ENCODE measurements at places on chromosomes 11 and 22.

DNA sequence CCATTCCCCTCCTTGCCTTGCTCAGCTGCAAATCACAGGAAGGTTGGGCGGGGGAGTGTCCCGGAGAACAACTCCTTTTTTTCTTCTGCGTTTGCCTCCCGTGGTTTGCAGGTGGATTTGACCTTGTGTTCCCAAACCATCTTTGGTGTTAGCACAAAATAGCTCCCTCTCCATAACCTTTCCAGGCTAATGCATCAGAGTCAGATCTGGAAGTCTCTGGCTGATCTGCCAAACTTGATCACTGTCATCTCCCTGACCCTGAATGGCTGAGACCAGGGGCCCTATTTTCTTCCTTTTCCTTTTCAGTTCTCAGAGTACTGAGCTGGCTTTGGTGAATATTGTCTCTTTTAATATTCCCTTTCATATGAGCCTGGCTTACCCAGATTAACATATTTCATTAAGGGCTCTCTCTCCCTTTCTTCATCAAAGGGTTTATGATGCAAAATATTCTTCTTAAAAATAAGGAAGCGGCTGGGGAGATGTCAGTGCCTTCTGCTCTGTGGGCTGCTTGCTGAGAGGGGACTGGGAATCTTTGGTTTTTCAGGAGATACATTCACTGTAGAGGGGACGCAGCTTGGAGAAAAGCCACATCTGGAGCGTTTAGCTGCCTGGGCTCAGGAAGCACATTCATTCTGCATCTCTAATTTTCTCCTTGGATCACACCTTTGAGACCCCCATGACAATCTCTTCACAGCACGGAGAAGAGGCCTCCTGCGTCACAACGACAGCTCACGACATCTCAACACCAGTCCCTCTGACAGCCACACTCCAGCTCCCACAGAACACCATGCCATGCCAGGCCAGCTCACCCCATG is 148.3 kb downstream of the CEP164 start:
- DNase-seq: no peak

GRCh38 chr22:36872866-36873498 is 12.2 kb downstream of the NCF4 start:
- no peak for DNase-seq

GRCh38 chr11:12274056-12274455 is 103.3 kb upstream of the PARVA start:
- DNase-seq: no peak

DNA sequence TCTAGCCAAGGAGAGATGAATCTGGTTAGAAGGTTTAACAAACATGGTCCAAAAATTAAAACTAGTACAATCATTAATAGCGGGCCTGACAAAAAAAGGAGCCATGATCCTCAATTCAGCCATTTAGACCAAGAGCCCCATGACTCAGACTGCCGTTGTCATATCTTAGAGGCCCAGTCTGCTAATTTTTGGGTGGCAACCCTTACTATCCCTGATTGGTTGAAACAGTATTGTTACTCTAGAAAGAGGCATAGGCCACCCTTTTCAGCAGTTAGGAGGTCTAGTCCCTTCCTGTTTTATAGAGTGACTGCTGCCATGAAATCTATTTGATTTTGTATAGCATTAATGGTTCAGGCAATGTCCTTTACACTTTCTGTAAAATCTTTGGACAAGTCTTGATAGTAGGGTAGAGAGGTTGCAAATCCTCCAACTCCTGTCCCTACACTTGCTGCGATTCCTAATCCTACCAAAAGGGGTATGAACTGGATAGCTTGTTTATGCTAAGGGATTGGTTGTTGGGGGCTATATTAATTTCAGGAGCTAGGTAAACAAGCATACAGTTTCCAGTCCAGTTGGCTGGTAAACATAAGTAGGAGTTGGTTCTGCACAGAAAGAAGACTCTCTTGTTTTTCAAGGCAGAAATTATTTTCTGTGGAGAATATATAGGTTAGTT is 1056.3 kb upstream of the CNTN5 start:
- no peak for DNase-seq

- DNase-seq: no peak
Observed at GRCh38 chr22:28977481-28977971, 84.1 kb downstream of the C22orf31 start.

DNA sequence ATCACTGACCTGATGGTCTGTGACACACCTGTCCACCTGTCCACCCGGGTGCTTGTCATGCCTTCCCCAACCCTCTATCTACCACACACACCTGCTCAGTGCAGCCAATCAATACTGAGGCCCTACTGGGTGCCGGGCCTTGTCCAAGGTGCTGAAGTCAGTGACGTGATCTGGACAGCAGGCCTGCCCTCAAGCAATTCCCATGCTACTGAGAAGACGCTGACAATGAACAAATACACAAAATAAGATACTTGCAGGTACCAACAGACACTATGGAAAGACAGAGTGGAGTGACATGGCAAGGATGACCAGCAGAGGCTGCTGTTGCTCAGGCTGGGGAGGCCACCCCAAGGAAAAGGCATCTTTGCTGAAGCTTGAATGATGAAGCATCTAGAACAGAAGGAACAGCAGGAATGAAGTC is 21.2 kb downstream of the PLAAT3 start:
- no peak for DNase-seq

GRCh38 chr11:111796696-111797095 is 30.5 kb upstream of the PPP2R1B start:
- peak; percentile 27 for DNase-seq

GRCh38 chr11:129249351-129249750 is 57.2 kb upstream of the ARHGAP32 start:
- peak; percentile 41 for DNase-seq

GRCh38 chr11:1440066-1440465 is 46.5 kb downstream of the MOB2 start:
- no peak for DNase-seq

- peak; percentile 76 for DNase-seq
Observed at GRCh38 chr22:41290262-41291221, 4.6 kb upstream of the RANGAP1 start.

DNA sequence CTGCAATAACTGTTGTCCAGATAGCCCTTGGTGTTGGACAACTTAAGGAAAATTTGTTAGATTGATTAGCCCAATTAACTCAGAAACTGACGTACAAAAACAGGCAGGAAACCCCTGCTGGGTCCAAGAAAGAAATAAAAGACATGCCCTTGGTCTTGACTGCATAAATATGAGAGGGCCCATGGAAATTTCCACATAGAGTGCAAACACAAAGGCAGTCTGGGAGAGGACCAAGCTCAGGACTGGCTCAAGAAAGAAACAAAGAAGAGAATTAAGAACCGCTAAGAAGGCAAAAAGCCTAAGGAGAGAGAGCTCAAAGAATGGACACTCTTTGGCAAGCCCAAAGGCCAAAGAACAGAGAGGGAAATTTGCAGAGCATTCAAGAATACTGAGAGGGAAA is 1243.9 kb downstream of the LRRC4C start:
- no peak for DNase-seq

DNA sequence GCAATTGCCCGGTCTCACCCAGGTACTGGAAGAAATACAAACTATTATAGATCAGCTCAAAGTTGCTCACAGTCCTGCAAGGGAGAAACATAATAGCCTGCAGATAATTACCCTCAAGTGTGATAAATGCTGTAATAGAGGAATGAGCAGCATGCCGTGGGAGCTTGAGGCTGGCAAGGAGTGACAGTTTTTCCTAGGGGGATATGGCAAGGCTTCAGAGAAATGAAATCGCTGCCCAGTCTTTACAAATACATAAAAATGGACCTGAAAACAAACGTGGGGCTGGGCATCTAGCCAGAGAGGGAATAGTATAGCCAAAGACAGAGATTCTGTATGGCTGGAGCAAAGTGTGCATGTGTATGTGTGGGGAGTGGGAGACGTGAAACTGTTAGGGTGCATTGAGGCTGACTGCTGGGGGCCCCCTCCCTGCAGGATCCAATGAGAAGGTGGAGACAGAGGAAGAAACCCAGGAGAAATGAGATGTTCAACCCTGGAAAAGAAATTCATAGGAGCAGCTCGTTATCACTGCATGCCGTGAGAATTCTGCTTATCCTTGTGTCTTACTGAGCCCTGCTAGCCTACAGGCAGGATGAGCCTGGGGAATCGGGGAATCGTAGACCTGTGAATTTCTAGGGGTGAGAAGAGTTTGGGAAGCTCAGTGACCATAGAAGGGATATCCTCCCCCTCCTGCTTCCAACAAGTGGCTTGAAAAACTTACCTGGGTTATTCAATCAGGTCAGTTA is 167.0 kb downstream of the LDLRAD3 start:
- DNase-seq: no peak

- no peak for DNase-seq
Observed at GRCh38 chr11:32527261-32528175, 56.1 kb upstream of the EIF3M start.

- no peak for DNase-seq
Observed at GRCh38 chr22:43439368-43440103, 27.7 kb downstream of the MPPED1 start.

- no peak for DNase-seq
Observed at GRCh38 chr11:47186700-47187695, 764 bp upstream of the PACSIN3 start.

DNA sequence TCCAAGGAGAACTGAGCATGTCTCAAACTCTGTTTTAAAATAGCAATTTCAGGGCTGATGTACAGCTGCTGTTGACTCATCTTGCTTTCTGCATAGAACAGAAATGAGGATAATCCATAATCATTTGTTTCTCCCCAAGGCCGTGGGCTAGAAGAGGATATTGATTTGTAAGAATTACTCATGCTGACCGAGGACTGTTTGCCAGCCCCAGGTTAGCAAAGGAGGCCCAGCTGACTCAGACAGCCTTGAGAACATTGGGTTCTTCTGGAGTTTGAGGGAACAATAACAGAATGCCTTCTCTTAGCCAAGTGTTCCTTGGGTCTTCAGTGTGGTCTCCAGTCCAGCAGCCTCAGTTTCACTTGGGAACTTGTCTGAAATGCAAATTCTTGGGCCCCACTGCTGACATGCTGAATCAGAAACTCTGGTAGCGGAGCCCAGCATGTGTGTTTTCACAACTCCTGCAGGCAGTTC is 92.0 kb downstream of the ZC3H12C start:
- peak; percentile 93 for DNase-seq

DNA sequence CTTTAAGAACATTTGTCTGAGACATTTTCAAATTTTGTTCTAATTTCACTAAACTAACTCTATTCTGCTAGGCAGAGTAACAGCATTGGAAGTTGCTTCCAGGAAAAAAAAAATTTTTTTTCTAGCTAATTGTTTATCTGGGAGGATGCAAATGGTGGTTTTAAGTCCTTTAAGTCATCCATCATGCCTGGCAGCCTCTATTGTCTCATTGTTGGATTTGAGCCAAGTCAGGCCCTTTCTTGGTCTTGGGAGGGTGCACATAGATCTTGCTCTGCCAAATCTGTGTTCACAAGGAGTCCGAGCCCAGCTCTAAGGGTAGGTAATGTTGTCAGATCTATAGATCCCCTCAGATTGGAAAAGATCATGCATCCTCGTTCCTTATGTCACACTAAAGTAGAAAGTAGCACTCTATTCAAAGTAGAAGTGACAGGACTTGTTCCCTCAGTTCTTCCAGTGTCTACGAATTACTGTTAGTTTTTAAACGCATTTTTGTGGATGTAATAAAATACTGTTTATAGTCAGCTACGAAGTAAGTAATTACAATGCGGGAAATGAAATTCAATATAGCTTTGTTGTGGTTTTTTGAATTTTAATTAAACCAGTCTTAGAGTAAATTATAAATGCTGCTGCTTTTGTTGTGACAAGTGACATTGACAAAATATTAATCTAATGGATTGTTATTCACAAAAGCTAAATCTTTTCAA is 166.0 kb upstream of the RASSF10 start:
- no peak for DNase-seq

DNA sequence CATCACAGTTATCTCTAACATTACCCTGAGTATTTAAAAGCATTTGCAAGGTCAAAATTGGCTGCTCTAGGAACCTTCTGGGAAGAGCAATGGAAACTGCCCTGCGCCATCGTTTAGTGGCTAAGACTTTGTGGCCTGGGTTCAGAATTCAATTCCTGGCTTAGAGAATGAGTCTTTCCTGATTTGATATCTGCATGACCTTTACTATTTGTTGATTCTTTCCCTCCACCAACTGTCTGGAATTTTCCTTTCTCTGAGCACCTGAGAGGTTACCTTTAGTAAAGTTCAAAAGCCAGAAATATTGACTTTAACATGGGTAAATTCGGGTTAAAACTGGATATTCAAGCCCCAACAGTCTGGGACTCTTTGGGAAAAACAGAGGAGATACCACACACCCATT is 43.0 kb upstream of the SLC5A12 start:
- DNase-seq: no peak

GRCh38 chr11:11171854-11172253 is 181.2 kb downstream of the CSNK2A3 start:
- DNase-seq: no peak

- no peak for DNase-seq
Observed at GRCh38 chr22:40179526-40179925, 1.8 kb downstream of the TNRC6B start.

DNA sequence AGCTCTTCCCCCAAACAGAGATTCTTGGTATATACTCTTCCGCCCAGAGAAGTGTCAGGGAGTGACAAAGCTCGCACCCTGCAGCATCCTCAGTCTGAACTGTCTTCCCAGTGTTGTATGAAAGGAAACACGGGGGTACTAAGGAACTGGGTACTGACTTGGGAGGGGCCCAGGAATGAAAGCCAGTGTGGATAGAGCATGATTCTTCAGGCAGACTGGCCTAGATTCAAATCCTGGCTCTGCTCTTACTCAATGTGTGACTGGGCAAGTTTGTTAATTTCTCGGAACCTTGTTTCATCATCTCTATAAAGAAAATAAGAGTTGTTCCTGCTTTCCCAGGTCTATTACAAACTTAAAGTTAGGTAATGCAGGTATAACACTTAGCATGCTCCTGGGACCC is 266.0 kb upstream of the NARS2 start:
- DNase-seq: peak; percentile 82

DNA sequence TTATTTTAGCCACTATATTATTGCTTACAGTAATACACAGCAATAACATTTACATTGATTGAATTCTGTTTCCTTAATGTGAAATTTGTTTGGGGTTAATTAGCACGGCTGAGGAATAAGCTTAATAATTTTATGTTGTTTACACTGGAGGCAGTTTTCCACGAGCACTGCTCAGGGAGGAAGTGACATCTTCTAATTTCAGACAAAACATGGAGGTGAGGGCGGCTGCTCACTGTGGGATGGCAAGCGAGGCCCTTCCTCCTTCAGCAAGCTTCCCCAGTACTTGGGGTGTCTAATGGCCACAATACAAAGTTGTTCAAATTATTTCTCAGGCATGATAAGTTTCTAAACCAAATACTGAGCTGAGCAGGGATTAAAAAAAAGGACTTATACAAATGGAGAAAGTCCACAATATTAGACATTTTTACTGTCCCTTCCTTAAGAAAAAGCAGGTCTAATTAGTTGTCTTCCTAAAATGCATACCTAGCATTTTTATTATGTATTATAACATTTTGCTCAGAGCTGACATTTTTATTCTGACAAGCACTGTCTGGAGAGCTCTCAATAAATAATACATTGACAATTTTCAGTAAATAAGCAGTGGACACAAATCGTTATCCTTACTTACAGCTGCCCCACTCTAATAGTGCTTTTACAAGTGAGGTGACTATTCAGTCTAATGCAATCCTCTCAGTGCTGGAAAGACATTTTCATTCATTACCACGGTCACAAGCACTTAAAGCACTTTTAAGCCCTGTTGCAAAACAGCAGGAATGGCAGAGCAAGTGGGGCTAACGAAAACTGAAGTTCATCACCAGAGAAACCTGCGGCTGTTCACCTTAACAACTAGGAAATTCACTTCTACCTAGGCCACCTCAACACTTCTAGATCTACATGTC is 56.2 kb downstream of the SOX6 start:
- no peak for DNase-seq

- no peak for DNase-seq
Observed at GRCh38 chr11:60930394-60930793, 6.1 kb downstream of the TMEM132A start.

- DNase-seq: no peak
Observed at GRCh38 chr11:19551457-19551856, 161.2 kb upstream of the NAV2 start.
